ENCODE measurements at places on chromosomes 4 and X. TPM values are rescaled to one million over a fixed set of nuclear protein-coding genes. Genes with fewer than 3 reads are reported as not detected.

The TEX13D gene
- total RNA-seq: not detected

The TRIM75 gene
- not detected for total RNA-seq

The PHOX2B gene
- total RNA-seq: 0.10 TPM

The MTCP1 gene
- 3.9 TPM for total RNA-seq

The CT45A5 gene
- total RNA-seq: not detected

The STPG2 gene
- total RNA-seq: 0.73 TPM

The FOXP3 gene
- 0.94 TPM for total RNA-seq

The VSIG1 gene
- total RNA-seq: 6.3 TPM

The TCP11X2 gene
- total RNA-seq: not detected

The CMC4 gene
- 14.6 TPM for total RNA-seq

The BRS3 gene
- not detected for total RNA-seq

The BEND2 gene
- total RNA-seq: 7.7 TPM

The NEUROG2 gene
- not detected for total RNA-seq

The NHSL2 gene
- 1.3 TPM for total RNA-seq

The GLUD2 gene
- total RNA-seq: 0.84 TPM

The SPANXA2 gene
- not detected for total RNA-seq

The GATA1 gene
- total RNA-seq: 1.6 TPM

The SMIM43 gene
- total RNA-seq: not detected

The TLR10 gene
- 2.5 TPM for total RNA-seq

The GUCY1B1 gene
- 12.5 TPM for total RNA-seq

The TSC22D3 gene
- total RNA-seq: 1,104 TPM

The SMIM10 gene
- total RNA-seq: not detected

The IGSF1 gene
- total RNA-seq: not detected

The SLC9B1 gene
- total RNA-seq: 3.4 TPM

The RNF128 gene
- not detected for total RNA-seq

The TLR7 gene
- 3.0 TPM for total RNA-seq

The MID1IP1 gene
- 61.2 TPM for total RNA-seq

The PPARGC1A gene
- 0.52 TPM for total RNA-seq

The PFKFB1 gene
- 0.42 TPM for total RNA-seq

The RHOXF2 gene
- not detected for total RNA-seq

The KLKB1 gene
- total RNA-seq: 0.63 TPM

The IL1RAPL1 gene
- under 0.01 TPM for total RNA-seq

The MAGEC3 gene
- total RNA-seq: not detected

The TASL gene
- 16.9 TPM for total RNA-seq

The F11 gene
- not detected for total RNA-seq

The CCDC110 gene
- total RNA-seq: not detected

Measured in mononuclear cell (primary cell).